Heart right ventricle (tissue), 16 donors: ENCODE measurements at places on chromosomes 4 and X. TPM values are rescaled to one million over a fixed set of nuclear protein-coding genes. Genes with fewer than 3 reads are reported as not detected.

DNA sequence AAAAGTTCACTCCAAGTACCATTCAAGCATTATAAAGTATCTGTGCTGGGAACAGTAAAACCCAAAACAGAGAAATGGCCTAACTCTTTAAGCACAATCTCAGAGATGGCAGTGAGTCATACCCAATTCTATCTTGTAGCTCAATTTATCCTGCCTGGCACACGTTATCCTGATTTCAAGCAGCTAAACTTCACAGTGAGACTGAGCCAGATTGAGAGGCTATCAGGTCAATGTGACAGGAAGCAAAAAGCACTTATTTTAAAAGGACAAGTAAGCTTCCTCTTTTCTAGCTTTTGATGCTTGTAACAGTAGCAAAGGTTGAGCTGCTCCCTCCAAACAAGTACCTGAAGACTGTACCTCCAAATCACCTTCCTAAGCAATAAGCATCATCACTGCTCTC lies 324.9 kb downstream of the NAF1 start:
- DNase-seq, result no peak

DNA sequence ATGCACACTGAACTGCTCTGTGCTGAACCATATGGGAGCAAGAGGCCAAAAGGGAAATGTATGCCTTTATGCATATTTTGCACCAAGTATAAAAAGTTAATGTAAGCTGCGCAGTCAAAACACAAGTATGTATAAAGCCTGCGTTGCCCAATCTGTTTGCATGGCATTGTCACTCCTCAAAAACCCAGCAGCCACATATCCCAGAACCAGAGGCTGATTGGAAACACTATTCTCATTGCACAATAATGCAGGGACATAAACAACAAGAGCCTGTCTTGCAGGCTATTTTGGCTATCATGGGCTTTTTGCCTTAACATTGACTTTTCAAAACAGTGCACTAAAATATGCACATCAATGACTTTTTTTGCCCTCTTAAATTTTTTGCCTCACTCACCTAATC lies 5.1 kb upstream of the ASB9 start:
- DNase-seq, result no peak

Gene CPLX1
- 10.8 TPM for polyA plus RNA-seq

Gene FHL1
- polyA plus RNA-seq, result 3,681 TPM

Gene RGN
- 2.1 TPM for polyA plus RNA-seq

Gene MTMR8
- polyA plus RNA-seq, result 0.14 TPM

DNA sequence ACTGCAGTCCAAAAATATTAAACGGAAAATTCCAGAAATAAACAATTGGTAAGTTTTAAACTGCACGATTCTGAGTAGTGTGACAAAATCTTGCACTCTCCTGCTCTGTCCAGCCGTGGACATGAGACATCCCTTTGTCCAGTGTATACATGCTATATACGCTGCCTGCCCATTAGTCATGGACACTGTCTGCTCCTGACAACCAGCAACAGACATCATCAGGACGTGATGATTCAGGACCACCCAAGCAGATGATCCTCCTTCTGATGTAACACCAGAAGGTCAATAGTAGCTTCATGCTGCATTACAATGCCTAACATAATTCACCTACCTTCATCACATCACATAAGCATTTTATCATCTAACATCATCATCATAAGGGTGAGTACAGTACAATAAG lies 36.3 kb downstream of the ATRX start:
- DNase-seq, result no peak

Gene CACNA1F
- 0.07 TPM for polyA plus RNA-seq
